DMS153 (cell line): ENCODE measurements at places on chromosomes 13 and 19.
A peak's percentile ranks its signal among the peaks of the same experiment; 100 is the strongest.

- DNase-seq = peak; percentile 38
These were observed 190.0 kb downstream of the HS6ST3 start for GRCh38 chr13:96279904-96280303.

DNA sequence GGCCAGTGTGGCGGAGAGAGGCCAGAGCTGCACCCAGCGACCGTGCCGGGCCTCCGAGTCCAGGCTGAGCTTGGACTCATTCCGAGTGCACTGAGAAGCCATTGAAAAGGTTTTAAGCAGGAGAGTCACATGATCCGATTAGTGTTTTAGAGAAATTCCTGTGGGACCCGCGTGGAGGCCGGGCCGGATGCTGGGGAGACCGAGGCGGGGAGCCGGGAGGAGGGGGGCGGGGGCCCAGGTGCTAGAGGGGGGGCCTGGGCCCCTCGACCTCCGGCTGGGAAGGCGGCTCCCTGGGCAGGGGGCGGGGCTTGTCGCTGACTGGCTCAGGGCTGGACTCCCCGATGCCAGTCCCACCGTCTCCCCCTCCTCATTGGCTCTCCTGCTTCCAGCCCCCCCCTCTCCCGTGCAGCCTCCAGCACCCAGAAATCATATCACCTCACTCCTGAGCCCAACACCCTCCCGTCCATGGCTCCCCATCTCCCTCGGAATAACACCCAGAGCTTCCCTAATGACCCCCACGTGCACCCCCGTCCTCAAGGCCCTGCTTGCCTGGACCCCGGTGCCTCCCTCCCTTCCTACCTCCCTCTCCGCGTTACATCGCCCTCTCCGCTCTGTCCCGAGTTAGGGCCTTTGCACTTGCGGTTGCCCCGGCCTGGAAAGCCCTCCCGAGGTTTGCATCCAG, 5.2 kb upstream of the ZNF579 start:
- peak; percentile 82 for DNase-seq

DNA sequence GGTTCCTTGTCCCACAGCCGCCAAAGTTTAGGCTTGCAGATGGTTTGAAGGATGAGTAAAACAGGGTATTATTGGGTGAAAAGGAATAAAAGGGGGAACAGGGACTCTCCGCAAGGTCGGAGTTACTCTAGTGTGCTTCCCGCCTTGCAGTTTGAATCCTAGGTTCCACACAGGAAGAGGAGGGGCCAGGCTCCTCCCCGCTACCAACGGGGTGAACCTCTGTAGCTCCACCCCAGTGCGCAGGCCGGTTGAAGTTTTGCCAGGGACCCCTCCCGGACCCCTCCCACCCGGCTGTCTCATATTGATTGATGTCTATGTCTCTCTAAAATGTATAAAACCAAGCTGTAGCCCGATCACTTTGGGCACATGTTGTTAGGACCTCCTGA, 11.6 kb upstream of the GTF2F2 start:
- DNase-seq = no peak

DNA sequence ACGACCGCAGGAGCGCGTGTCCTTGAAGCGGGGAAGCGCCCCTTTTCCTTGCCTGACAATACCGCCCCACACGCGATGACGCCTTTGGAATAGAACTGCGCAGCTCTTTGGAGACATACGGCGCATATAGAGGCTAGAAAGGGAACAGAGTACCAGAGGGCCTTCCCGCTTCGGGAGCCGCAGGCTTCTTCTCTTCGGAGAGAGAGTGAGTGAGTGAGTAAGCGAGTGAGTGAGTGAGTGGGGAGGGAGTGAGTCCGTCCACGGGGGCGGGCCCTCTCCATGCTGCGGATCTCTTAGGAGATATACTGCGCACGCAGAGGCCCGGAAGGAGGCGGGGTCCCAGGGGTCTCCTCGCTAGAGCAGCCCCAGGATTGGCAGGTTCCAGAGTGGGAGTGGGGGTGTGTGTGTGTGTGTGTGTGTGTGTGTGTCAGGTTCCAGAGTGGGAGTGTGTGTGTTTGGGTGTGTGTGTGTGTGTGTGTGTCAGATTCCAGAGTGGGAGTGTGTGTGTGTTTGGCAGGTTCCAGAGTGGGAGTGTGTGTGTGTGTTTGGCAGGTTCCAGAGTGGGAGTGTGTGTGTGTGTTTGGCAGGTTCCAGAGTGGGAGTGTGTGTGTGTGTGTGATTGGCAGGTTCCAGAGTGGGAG, 97.0 kb downstream of the INSR start:
- DNase-seq = peak; percentile 86

DNA sequence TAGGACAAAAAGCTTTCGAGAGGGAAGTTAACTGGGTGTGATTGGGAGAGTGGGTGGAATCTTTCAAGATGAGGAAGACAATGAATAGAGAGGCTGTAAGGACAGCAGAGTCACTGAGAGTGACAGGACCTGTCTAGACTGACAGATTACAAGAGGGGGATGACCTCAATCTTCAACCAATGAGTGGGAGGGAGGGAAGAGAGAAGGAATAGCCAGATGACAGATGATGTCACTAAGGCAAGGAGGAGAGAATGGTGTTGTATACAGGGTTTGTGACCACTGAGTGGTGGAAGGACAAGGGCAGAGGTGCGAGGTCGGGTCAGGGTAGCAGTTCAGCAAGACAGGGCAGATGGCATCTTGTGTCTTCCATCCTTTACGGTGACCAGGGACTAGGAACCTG, 5.8 kb upstream of the ILF3 start:
- DNase-seq = no peak

- DNase-seq = peak; percentile 39
These were observed 37.1 kb downstream of the DZIP1 start for GRCh38 chr13:95607366-95607765.

GRCh38 chr19:16249826-16250404, 52.2 kb downstream of the AP1M1 start:
- no peak for DNase-seq

DNA sequence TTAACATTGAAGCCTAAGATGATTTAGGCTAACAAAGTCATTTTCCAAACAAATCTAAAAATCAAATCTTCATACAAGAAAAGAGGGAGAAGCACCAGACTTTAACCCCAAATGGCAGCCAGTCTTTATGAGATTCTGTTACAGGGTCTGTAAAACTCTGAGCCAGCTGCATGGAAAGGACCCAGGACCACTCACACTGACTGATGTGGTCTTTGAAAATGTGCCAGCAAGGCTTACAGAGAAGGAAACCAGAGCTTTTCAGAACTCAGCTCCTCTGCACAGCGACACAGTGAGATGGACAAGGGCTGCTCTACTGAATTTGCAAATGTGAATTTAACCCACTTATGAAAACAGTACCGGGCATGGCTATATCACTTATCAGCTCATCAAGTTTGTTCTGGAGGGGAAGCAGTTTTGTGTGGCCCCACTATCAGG, 98.8 kb upstream of the SERP2 start:
- no peak for DNase-seq

- DNase-seq = no peak
These were observed 29.8 kb downstream of the TSHZ3 start for GRCh38 chr19:31319465-31319864.

DNA sequence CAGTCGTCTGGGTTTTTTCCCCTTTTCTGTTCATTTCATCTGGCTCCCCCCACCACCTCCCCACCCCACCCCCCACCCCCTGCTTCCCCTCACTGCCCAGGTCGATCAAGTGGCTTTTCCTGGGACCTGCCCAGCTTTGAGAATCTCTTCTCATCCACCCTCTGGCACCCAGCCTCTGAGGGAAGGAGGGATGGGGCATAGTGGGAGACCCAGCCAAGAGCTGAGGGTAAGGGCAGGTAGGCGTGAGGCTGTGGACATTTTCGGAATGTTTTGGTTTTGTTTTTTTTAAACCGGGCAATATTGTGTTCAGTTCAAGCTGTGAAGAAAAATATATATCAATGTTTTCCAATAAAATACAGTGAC, 9.3 kb downstream of the CALM3 start:
- DNase-seq = no peak

GRCh38 chr13:93397619-93398018, 171.0 kb downstream of the GPC6 start:
- no peak for DNase-seq

DNA sequence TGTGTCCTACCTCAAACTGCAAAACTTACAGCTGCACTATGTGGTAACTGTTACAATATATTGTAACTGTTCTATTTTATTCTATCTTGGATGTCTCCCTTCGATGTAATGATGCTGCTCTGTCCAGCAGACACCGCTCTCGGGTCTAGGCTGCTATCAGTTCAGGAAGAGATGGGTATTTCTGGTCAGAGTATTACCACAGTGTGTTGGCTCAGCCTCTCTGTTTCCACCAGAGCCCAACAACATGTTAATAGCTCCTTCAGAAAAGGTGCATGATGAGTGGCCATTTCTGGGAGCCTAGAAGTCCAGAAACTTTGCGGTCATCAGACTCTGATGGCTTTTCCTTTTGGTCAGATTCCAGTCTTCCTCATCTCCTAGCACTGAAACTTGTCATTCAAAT, 35.9 kb upstream of the IGFL1 start:
- no peak for DNase-seq

GRCh38 chr13:79900356-79900755, 419.4 kb downstream of the NDFIP2 start:
- DNase-seq = no peak

GRCh38 chr19:55179606-55180484, at the start of gene SYT5:
Gene SYT5, minus strand, starts transcription at chr19:55180289. Its CDS starts 1,248 bp downstream, at chr19:55179041.
- no peak for DNase-seq

GRCh38 chr19:50181121-50181520, 18.0 kb upstream of the IZUMO2 start:
- DNase-seq = no peak

GRCh38 chr19:3188627-3189596, 3.2 kb downstream of the NCLN start:
- no peak for DNase-seq

- no peak for DNase-seq
These were observed 10.1 kb downstream of the COPE start for GRCh38 chr19:18908917-18909619.

DNA sequence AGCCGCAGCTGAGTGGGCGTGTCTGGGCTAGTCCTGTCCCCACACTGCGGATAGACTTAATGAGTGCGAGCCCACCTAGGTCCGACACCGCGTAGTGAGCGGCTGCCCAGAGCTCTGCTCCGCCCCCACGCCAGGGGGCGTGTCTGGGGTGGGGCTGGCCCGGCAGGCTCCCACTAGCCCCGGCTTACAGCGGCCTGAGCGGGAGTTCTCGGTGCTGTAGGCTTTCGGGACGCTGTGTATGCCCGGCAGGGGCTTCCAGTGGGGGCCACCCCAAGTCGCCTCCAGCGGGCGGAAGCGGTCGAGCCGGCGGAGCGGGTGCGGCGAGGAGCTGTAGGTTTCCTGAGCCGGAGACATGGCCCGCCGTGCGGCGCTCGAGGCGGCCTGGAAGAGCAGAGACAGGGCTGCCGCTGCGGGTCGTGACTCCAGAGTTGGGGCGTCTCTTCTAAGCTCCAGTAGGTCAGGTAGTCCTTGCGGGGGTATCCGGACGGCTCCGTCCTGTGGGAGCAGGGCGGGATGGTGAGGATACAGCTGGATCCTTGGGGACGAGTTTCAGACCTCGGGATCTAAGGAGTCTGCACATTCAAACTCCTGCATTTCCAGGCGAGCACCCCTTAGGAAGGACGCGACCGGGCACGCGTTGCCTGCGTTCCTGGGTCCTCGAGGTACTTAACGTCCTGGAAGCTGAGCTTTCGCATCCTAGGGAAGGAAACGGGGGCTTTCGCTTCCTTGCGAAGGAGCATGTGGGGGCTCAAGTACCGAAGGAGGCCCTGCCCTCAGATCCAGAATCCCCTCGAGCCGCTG, 1.2 kb downstream of the CGB7 start:
- no peak for DNase-seq

DNA sequence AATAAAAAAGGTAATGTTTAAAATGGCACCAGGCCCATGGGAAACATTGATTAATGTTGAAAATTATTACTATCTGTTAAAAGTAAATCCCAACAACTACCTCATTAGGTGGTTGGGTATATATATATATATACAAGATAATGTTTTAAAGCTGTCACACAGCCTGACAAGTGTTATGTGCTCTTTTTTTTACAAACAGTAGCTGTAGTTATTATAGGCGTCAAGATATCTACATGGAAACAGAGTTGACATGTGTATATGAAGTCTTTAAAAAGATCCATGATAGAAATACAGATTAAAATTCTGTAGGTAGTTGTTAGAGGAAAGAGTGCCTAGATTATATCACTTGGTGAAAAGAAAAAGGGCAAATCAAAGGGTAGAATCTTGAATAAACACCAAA, 279.9 kb downstream of the SLITRK6 start:
- no peak for DNase-seq

DNA sequence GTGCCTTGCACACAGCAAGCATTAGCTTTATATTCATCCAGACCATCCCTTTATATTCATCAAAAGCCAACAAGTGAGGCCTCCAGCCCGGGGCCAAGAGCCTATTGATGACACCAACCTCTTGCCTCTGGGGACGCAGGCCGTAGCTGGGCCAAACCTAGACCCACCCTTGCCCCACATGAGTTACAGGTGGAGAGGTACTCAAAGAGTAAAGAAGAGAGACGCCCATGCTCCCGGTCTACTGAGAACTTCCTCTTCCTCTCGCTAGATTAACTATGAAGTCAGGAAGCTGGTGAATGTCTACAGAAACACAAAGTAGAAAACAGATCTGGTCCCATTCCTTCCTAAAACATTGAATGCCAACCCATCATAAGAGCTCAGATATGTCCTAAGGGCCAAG, 3.8 kb upstream of the MLNR start:
- no peak for DNase-seq

GRCh38 chr13:97273341-97273831, 51.3 kb downstream of the MBNL2 start:
- DNase-seq = no peak

DNA sequence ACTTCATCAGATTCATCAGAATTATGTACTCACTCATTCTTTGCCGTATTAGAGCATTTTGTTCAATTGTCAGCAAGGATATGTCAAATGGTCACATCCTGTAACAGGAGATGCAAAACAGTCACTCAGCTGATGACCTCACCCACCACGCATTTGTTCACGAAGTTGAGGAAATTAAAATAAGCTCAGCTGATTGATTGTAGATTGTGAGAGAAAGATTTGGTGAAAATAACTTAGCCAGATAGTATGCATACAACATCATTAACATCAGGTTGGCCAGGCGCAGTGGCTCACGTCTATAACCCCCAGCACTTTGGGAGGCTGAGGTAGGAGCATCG, 22.6 kb upstream of the CDC16 start:
- DNase-seq = peak; percentile 3

- no peak for DNase-seq
These were observed at the start of gene PLPPR3 for GRCh38 chr19:821825-822503. Gene PLPPR3, minus strand, starts transcription at chr19:821955. Its CDS starts 396 bp downstream, at chr19:821559.

GRCh38 chr19:16587833-16588823, 15.9 kb upstream of the SLC35E1 start:
- no peak for DNase-seq

GRCh38 chr19:51480590-51480989, 2.3 kb downstream of the CEACAM18 start:
- DNase-seq = no peak
